Caudate nucleus (tissue), 63 donors: ENCODE measurements at places on chromosomes 11 and 22.

GRCh38 chr22:44648085-44648820 lies 53.8 kb upstream of the PRR5 start:
- DNase-seq, result no peak

- no peak for DNase-seq
Observed at GRCh38 chr11:104918113-104918824, 20.0 kb upstream of the CASP12 start.

- DNase-seq, result no peak
Observed at GRCh38 chr11:15493921-15494620, 379.3 kb downstream of the INSC start.

GRCh38 chr11:69358398-69359020 lies 64.6 kb downstream of the MYEOV start:
- DNase-seq, result no peak

DNA sequence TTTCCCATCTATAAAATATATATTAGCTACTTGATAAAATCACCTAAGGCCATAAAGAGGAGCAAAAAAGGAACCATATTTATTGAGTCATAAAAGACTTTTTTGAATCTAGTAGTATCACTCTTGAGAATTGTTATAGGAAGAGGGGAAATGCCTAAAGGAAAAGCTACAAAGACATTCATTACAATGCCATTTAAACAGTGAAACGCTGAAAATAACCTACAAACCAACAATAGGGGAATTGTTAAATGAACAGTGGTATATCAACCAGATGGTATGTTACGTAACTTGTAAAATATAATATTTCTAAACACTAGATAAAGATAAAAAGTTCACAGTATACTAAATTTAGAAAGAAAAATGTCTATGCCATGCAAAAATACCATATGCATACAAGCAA lies 47.5 kb downstream of the FAM181B start:
- DNase-seq, result no peak

DNA sequence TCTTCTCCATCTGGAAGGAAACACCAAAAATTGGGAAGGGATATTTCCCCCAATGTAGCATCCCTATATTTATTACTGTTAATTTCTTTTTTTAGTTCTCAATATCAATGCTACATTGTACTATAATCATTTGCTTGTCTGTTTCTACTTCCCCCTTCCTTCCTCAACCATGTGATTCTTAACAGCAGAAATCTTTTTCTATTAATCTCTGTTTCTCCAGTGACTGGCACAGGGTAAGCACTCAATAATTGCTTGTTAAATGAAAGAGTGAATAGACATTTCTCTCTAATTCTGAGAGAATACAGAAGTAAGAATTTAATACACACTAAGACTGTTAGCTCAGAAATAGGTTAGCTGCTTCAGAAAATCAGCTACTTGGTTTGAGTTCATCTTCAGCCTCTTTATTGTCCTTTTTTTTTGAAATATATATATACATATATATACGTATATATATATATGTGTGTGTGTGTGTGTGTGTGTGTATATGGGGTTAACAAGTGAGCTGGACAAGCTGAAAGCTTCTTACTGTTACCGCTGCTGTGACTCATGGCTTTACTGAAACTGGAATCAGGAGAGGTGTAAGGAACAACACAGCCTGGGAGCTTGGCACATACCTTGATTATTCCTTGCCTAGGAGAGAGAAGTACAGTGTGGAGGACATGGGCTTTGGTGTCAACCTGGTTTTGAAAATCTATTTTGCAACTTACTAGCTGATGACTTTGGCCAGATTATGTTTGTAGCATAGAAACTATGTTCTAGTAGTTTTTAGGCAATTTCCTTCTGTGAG lies 26.2 kb upstream of the PDE3B start:
- DNase-seq, result no peak
